ENCODE measurements at places on chromosomes 5 and 9.

DNA sequence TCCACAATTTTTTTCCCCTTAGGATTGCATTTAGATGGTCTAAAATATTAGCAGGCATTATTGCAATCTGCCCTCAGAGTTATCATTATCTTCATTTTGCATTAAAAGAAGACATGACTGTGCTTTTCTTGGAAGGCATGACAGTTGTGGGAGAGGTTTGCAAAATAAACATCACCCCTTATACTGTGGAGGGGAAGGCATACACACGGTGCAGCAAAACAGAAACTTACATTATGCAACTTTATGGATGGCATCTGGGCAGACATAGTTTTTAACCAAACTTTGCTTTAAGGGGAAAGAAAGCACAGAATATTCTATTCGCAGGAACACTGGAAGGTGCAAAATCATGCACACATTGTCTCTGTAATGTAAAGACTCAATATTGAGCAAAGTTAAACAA lies 505.8 kb upstream of the ADAMTS16 start:
- no peak for DNase-seq

- peak; percentile 58 for DNase-seq
Observed at GRCh38 chr9:94065535-94065961, 18.7 kb upstream of the PTPDC1 start.

- DNase-seq: no peak
Observed at GRCh38 chr9:134861595-134862334, 18.8 kb upstream of the FCN2 start.

- no peak for DNase-seq
Observed at GRCh38 chr9:133003671-133004090, 25.2 kb downstream of the GFI1B start.

DNA sequence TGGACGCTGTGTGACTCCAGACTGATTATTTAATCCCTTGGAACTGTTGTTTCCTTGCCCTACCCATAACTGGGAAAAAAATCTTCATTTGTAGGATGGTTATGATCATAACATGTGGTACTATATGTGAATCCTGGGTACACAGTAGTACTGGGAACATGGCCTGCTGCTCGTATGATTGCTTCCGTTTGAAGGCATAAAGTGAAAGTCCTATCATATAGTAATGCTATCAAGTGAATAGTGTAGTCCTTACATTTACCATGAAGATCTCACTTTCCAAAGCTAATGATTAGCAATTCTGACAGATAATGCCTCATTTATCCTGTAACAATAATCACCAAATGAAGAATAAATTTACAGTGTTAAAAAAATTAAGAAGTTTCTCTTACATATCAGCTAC lies 53.2 kb downstream of the MEF2C start:
- DNase-seq: no peak

DNA sequence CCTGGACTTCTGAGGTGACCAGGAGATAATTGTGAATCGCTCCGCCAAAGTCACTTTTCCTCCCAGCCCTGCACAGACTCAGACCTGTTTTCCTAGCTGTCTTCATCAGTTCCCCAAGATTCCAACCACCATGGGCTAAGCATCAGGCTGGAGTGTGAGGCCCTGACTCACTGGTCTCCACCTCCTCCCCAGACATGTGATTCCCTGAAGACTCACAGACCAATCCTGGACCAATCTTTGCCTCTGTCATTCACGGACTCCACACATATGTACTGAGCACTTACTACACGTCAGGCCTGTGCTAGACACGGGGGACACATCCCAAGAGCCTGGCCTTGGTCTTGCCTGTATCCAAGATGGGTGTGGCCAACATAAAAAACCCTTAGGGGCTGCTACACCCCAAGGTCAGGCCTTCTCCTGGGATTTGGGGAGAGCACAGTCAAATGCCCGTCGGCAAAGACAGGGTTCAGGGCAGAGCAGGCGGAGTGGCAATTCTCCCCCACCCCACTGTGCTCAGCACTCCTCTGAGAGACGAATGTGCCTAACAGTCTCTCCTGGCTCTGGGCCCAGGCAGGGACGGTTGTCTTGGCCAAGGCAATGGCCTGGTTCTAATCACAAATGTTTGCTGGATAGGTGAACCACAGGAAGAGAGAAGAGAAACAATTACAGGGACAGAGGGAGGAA lies 11.9 kb downstream of the EEIG1 start:
- DNase-seq: peak; percentile 34

DNA sequence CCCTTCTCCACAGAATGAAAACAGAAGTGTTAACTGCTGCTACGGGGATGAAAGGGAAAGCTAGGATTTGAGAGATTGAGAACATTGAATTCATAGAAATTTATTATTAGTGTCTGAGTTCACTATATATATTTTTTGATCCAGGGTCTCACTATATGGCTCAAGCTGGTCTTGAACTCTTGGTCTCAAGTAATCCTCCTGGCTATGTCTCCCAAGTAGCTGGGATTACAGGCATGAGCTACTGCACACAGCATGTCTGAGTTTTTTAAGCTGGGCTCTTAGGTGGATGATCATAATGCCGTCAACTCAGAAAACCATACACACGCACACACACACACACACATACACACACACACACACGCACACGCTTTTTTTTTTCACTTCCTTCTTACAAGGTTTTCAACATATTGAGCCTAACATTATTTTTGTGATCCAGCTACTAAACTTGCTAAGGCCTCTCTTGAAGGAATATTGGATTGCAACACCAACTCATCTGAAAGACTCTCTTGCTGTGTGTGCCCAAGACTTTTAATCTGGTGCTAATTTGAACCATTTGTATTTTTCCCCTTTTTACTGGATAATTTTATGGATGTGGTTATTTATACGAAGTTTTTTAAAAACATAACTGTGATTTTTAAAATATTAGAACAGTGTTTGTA lies 1045.4 kb downstream of the DTWD2 start:
- DNase-seq: no peak

GRCh38 chr9:34485822-34486221 lies 27.2 kb downstream of the DNAI1 start:
- DNase-seq: no peak

- DNase-seq: peak; percentile 82
Observed at GRCh38 chr9:109012876-109013678, at the start of gene CTNNAL1. Gene CTNNAL1, minus strand, starts transcription at chr9:109013499. Its CDS starts 57 bp downstream, at chr9:109013442.

- no peak for DNase-seq
Observed at GRCh38 chr5:109126481-109126880, 283.3 kb downstream of the PJA2 start.

DNA sequence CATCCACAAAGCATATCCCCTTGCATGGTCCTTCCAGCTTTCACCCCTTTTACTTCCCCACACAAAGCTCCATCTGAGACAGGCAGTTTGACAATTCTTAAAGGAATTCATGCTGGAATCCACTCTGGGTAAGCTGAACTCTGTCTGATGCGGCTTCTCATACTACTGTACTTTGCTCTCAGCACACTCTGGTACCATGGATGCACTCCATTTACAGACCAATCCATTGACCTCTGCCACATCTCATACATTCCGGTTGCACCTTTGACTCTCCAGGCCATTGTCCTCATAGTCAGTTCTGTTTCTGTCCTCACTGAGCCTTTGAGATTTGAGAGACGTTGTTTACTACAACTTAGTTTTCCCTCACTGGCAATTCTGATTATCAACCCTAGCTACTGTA lies 12.2 kb downstream of the SPATA9 start:
- DNase-seq: no peak

GRCh38 chr5:10424124-10424731 lies 17.5 kb upstream of the ROPN1L start:
- no peak for DNase-seq

DNA sequence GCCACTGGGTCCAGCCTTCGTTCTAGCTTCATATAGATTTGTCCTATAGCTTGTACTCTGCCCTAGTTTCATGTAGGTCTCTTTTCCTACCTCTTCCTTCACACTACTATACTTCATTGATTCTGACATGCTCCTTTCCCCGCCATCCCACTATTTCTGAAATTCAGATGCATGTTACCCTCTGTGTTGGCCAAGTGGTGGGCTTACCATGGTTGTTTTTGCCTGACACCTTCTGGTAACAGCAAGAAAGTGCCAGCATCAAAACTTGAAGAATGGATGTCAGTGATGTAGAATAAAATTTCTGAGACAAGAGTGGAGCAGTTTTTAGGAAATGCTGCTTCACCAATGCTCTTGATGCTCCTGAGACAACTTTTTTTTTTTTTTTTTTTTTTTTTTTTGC lies 19.5 kb upstream of the SERINC5 start:
- DNase-seq: no peak

- no peak for DNase-seq
Observed at GRCh38 chr9:20948703-20949102, 82.7 kb downstream of the HACD4 start.

DNA sequence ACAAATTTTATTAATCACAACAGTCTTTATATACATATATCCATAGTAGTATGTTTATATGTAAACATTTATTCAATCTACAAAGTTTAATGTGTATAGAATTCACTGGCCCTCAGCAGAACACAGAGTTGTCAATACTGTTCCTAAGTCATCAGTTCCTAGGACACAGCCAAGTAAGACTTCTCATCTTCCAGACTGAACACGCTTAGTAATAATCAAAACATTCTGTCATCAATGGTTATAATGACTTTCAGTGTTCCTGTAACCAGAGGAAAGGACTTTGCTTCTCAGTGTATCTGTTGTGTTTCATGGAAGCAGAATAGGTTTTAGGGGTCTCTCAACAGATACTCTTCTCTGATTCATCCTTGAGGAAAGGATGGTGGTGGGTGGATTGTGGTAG lies 82.2 kb downstream of the SMIM23 start:
- DNase-seq: no peak

GRCh38 chr5:179769271-179769670 lies 24.5 kb upstream of the LTC4S start:
- DNase-seq: no peak
